ENCODE measurements at places on chromosomes 16 and 17.
A peak's percentile ranks its signal among the peaks of the same experiment; 100 is the strongest.

GRCh38 chr17:77782201-77782600 is 176.3 kb upstream of the TNRC6C start:
- DNase-seq, result peak; percentile 31

GRCh38 chr16:83420206-83420760 is 387.5 kb upstream of the HSBP1 start:
- no peak for DNase-seq

- DNase-seq, result no peak
Observed at GRCh38 chr17:48001197-48001596, 30.3 kb downstream of the CDK5RAP3 start.

DNA sequence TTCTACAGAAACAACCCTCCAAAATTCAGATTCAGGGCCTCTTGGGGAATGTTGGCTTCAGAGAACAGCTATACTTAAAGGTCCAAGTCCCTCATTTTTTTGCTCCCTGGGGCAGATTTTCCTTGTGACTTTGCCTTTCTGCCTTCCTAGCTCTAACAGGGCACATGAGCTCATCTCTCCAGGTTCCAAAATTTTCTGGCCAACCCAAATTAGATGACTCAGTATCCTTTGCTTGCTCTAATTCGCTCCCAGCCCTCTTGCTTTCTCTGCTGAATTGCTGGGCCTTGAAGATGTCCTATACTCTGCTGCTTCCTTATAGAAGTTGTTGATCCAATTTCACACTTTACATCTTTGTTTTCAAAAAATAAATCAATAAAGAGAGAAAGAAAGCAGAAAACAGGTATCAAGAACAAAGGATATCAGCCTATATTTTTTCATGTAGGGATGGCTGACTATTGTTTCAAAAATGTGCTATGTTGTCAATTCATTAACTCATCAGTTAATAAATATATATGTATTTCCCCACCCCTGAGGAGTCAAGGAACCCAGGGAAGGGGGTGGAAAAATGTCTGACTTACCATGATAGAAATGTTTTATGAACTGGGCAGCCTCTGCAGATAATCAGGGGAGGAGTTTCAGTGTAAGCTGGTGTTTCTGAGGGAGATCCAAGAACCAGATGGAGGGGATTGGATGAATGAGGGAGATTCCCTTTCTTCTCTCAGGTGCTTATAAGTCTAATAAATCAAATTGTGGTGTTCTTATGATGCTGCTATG is 1.0 kb upstream of the KRTAP4-2 start:
- no peak for DNase-seq

GRCh38 chr16:21584817-21585216 is 14.6 kb upstream of the METTL9 start:
- DNase-seq, result no peak

GRCh38 chr17:49362723-49363117 is 670 bp upstream of the ZNF652 start:
- no peak for DNase-seq

- DNase-seq, result peak; percentile 69
Observed at GRCh38 chr17:44198721-44199552, 747 bp downstream of the ATXN7L3 start.

DNA sequence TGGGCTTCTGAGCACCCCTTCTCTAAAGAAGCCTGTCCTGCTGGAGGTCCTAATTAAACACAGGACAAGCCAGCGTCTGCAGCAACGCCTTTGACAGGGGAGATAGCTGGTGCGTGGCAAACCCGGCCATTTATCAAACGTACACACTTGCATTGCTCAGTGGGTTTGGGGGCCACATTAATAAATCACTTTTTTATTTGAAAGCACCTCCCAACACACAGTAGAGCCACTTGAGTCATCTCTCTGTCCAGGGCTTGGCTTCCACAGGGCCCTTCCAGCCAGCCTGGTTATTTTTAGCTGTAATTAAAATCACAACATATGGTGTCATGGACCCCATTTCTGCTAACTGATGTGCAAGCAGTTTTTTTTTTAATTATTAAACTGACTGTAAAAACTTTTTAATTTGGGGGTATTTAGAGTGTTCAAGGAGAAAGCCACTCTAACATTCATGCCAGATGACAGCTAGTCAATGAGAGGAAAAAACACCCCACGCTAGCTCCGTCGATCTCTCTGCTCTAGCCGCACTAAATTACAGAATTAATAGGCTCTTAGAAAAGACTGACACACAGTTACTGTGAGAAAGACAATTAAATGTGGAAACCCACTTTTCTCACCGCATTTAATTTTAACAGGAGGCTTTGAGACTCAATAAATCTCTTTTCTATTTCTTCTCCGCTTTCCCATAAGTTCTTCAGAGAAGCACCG is 201.0 kb upstream of the WSCD1 start:
- DNase-seq, result no peak

- peak; percentile 56 for DNase-seq
Observed at GRCh38 chr17:63434951-63435571, 11.0 kb downstream of the CYB561 start.

DNA sequence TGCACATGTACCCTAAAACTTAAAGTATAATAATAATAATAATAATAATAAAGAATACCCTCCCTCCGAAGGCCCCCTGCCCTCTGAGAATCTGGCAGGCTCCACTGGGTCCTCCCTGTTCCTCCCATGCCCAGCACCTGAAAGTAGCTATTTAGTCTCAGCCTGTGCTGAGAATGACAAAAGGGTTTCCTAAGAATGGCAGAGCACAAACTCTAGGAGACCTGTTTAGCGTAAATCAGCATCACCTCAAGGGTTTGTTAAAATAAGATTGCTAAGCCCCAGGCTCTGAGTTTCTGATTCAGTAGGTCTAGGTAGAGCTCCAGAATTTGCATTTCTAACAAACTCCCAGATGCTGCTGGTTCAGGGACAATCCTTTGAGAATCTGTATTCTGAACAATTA is 606.8 kb upstream of the CDH11 start:
- no peak for DNase-seq

DNA sequence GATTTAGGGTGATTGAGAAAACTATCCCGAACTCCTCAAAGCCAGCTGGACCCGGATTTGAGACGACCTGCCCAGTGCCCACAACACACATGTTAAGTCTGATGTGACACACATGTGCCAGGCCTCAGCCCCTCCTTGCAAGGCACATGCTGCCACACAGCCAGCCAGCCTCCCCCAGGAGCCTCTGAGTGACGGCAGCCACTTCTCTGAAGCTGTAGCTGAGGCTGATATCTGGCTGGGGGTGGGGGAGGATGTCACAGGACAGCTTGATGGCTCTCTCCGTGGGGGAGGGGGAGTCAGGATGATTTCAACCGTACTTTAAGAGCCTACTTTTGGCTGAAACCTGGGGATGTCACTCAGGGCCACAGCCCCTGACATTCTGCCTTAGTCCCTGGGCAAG is 40.9 kb downstream of the SRCIN1 start:
- DNase-seq, result no peak

DNA sequence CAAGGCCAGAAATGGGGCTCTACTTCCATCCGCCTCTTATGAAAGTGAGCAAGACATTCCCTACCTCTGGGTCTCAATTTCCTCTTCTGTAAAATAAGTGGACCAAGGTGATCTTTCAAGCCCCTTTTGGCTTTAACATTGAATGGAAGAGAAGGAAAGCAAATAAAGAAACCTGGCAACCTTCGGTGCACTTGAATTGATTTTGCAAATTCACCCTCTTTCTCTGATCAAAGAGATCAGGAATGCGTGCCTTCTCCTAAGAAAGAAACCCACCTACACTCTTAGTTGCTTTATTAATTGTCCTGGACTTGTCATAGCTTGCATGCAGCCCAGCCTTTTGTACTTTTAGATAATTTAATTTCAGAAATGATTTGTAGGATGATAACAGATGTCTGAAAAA is 3.0 kb downstream of the MSI2 start:
- DNase-seq, result no peak

GRCh38 chr17:38894276-38894675 is 24.4 kb downstream of the LASP1 start:
- no peak for DNase-seq

GRCh38 chr17:74739227-74739831 is 2.3 kb downstream of the RAB37 start:
- DNase-seq, result peak; percentile 51

GRCh38 chr17:32859857-32860525 is 16.9 kb downstream of the MYO1D start:
- no peak for DNase-seq

DNA sequence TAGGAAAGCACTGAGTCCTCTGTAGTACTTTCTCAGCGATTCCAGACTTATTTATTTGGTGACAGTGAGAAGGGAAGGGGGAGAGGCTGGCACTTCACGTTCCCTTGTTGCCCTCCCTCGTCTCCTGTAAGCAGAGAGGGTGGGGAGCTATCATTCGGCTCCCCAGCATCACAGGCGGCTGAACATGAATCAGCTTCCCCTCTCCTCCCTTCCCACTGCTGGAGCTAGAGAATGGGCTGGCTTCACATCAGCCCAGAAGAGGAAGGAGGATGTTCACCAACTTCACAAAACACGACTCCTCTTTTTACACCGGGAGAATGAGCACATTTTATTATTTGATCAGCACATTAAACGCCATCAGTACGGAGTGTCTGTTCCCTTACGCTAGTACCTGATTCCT is 6.7 kb upstream of the CMIP start:
- no peak for DNase-seq

GRCh38 chr17:50219342-50219741 is 17.9 kb upstream of the COL1A1 start:
- DNase-seq, result no peak

DNA sequence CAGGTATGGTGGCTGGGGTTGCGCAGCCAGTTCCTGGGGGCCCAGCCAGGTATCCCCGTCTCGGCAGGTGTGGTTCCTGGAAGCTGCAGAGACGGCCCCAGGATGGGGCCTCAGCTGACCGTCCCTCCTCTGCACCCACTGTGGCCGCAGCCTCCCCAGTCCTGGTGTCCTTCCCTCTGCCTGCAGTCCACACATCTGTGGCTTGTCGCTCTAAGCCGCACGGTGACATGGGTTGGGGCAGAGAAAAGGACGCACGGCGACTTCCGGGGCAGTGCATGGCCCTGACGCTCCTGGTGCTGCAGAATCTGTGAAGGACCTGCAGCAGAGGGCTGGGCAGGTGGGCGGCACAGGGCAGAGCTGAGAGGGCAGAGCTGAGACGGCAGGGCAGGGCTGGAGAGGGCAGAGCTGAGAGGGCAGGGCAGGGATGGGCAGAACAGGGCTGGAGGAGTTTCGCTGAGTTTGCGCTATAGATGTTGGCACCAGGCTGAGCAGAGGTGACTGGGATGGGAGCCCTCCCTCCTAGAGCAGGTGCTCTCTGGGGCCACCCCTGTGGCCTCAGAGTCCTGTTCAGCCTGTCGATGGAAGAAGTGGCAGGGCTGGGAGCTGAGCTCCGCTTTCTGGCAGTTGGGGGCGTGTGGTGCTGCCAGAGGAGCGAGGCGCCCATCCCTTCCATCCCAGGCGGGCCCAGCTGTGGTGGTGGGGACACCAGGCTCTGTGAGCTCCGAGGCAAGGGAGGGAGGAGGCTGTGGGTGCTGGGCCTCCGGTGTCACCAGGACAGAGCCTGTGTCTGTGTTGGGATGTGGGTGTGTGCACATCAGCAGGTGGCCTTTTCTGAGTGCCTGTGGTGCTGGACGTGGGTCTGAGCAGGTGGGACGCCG is 23.0 kb downstream of the TSC2 start:
- no peak for DNase-seq
